ENCODE measurements at places on chromosomes 1 and 21.
A peak's percentile ranks its signal among the peaks of the same experiment; 100 is the strongest.

GRCh38 chr21:43872531-43873197 is 7.6 kb downstream of the AGPAT3 start:
- DNase-seq, result no peak

DNA sequence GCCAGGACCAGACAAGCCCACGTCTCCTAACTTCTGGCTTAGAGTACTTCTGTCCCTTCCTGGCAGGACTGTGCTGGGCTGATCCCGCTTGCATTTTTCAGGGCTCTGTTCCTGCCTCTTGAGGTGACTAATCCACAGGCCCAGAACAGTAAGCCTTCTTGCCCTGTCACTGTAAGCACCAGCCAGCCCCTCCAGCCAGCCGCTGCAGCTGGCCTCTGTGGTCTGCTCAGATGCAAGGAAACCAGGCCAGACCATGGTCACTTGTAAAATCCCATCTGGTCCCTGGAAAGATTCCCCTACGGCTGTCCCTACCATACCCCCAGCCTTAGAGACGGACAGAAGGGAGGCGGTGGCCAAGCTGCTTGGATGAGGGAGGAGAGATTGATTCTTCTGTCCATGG is 74.2 kb downstream of the KIRREL1 start:
- DNase-seq, result no peak

DNA sequence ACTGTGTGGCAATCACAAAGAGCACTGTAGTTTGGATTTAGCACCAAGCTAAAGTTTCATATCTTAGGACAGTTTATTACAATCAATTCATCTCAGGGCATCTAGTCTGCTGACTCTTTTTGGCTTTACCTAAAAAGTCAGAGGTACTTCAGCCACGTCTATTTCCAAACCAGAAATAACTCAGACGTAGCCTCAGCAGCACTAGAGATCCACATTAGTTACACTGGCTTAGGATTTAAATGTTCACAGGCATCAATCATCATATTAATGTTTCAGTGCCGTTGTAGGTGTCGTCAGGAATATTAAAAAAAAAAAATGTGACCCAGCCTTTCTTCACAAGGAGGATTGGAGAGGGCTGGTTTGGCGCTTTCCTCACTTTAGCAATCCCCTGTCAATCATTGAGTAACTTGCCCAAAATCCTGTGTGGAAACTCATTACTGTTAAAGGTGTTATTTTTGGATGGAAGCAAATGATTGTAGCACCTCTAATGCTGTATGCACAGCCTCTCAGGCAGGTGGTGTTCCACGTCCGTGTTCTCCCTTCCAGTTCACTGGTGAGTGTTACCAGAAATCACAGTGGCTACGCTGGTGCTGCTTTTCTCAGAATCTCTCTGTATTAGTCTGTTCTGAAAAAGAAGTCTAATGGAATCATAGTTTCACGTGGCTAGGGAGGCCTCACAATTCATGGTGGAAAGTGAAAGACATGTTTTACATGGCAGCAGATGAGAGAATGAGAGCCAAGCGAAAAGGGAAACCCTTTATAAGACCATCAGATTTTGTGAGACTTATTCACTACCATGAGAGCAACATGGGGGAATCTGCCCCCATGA is 45.4 kb downstream of the NEK7 start:
- no peak for DNase-seq

GRCh38 chr21:46624050-46624449 is 11.4 kb upstream of the PRMT2 start:
- no peak for DNase-seq

- no peak for DNase-seq
Measured at GRCh38 chr21:42006765-42007164, 3.4 kb downstream of the ZBTB21 start.

GRCh38 chr1:238153939-238154338 is 263.2 kb upstream of the ZP4 start:
- no peak for DNase-seq

GRCh38 chr1:154406886-154407197 is 1.7 kb downstream of the IL6R start:
- no peak for DNase-seq

DNA sequence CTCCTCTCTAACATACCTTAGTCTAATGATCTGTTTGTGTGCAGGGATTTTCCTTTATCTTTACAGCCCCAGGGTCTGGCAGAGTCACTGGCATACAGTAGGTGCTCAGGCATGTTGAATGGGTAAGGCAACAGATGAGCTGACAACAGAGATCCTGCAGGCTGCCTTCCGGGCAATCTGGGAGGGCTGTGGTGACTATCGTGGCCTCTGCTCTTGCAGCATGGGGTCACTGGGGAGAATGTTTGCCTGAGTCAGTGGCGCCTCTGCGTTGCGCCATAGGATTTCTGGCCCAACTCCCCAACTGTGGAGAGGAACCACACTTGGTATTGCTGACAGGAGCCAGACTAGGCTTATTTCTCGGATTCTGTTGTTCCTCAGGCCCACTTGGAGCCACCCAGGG is 93.8 kb downstream of the LAMC2 start:
- no peak for DNase-seq

DNA sequence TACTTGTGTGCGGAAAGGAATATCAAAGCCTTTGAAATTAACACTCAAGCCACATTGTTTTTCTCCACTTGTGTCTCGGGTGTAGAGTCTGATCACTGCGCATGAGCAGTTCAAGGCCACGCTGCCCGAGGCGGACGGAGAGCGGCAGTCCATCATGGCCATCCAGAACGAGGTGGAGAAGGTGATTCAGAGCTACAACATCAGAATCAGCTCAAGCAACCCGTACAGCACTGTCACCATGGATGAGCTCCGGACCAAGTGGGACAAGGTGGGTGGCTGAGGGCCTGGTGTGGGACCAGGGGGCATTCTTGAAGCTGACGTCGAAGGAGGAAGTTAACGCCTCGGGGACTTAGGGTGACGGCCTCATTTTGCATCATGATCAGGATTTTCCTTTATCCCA is 43.7 kb upstream of the MTR start:
- no peak for DNase-seq

DNA sequence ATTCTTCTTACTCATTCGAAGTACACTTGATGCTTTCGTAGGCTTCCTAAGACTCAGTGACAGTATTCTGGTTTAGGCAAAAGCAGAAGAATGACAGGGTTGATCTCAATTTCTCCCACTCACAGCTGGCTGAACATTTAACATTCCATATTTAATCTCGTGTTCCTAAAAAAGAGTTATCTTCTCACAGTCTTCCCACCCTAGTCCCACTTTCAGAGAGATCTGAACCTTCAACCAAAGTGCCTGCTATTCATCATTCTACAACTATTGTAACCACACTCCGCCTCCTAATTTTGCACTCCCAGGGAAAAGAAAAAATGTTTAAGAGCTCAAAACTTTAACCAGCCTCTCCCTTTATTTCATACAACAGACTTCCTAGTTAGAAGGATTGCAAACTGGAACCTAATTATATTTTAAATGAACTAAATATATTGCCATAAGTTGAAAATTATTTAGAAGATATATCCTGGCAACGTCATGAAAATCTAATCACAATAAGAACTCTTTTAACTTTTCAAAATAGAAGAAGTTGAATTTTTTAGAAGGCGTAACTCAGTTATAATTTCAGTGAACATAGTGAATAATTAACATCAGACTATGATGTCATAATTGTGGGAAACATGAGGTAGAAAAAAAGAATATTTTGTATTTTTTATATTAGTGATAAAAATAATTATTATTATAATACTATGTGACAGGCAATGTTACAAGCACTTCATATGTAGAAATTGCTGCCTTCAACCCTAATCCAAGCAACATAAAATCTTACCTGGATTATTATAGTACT is 540.9 kb upstream of the ADGRL2 start:
- no peak for DNase-seq

DNA sequence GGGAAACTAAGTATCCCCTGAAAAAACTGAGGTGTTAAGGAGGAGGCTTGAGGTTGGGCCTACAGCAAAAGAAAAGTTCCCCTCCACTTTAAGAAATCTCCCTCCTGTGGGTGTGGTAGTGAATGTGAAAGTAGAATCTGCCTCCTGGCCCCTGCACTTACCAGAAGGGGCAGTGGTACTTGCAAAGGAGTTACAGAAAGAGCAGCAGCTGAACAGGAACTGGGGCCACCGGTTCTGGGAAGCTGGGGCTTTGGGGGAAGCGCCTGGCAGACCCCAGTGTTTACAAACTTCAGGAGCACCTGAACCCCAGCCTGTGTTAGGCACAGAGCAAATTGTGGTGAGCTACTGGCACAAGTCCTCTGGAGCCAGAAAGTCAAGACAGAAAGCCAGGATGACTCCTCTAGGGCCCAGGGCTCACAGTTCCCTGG is 250.2 kb upstream of the FGGY start:
- no peak for DNase-seq

DNA sequence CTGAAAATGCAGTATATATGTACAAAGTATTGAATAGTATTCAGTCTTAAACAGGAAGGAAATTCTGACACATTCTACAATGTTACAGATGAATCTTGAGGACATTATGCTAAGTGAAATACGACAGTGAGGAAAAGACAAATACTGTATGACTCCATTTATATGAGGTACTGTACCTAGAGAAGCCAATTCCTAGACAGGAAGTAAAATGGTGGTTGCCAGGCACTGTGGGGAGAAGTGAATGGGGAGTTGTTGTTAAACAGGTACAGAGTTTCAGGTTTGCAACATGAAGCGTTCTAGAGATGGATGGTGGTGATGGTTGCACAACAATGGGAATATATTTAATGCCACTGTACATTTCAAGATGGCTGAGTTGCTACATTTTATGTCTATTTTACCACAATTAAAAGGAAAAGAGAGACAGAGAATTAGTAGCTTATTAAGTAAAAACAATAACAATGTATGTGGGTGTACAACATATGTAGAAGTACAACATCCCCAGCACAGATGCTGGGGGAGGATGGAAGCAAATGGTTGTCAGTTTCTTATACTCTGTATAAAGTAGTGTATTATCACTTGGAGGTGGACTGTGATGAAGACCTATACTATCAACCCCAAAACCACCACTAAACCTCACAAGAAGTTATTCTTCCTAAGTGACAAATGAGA is 3.9 kb upstream of the RAB4A start:
- no peak for DNase-seq

DNA sequence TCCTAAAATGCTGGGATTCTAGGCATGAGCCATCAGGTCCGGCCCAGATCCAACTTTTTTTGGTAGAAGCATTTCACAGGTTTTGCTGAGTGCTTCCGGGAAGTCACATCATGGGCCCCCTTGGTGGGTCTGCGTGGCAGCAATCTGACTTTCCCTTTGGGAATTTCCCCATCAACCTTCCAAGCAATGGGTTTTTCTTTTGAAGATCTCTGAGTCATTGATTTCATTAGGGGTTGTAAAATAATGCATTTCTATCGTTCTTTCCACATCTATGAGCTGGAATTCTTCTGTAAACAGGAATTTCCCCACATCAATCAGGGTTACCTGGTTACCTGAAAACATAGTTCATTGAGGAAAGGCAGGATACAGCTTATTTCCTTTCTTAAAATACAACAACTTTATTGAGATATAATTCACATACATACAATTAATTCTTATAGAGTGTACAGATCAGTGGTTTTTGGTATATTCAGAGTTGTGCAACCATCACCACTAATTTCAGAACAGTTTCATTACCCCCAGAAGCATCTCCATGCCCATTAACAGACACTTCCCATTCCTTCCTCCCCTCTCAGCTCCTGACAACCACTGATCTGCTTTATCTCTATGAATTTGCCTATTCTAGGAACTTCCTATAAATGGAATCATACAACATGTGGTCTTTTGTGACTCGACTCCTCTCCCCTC is 9.9 kb upstream of the ZBTB17 start:
- DNase-seq, result no peak

- no peak for DNase-seq
Measured at GRCh38 chr21:42300045-42300583, 15.1 kb downstream of the TFF3 start.

- DNase-seq, result no peak
Measured at GRCh38 chr21:38626306-38626705, 128.0 kb upstream of the ERG start.

GRCh38 chr1:203629507-203630082 is 3.0 kb downstream of the ATP2B4 start:
- peak; percentile 62 for DNase-seq

DNA sequence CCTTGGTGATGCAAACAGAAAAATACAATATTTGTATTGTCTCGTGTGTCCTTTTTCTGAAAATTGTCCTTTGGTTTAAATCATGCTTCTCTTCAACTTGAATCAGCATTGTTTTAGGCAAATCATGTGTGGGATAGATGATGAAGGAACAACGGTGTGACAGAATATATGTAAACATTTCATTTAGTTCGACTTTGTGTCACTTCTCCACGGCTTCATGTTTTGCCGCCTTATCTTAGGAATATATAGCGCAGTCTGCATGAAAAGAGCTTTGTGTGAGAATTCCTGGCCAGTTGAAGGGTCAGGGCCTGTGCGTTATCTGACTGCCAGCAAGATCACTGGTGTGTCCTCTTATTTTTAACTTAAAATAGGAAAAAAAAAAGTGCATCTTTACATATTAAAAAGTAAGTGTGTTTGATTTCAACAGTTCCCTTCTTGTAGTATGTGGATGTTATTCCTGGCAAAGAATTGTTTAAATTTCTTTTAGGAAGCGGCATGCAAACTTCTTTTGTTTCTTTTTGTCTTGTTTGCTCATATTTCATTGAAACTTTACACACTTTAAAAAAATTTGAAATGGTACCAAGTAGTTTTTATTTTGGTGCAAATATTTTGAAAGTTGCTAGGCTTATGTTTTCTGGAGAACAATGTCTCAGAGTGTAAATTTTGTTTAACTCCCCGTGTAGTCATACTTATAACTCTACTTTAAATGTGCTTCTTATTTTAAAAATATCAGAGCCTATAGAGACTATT is 465.2 kb downstream of the USP25 start:
- DNase-seq, result peak; percentile 48

DNA sequence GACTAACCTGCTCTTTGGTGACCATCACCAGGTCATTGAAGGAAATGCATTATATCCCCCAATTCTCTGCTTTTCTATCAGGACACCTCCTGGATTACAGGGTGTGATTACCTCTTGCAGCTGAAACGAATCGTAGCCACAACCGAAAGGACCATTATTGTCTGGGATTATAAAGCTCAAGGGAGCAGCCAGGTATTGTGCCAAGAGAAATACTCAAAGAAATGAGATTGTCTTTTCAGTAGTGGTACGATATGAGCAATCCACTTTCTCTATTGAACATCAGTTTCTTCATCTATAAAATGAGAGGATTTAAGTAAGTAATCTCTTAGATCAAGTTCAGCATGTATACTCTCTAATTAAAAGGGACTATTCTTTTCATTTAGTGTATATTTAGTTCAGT is 27.3 kb downstream of the WDR64 start:
- no peak for DNase-seq

DNA sequence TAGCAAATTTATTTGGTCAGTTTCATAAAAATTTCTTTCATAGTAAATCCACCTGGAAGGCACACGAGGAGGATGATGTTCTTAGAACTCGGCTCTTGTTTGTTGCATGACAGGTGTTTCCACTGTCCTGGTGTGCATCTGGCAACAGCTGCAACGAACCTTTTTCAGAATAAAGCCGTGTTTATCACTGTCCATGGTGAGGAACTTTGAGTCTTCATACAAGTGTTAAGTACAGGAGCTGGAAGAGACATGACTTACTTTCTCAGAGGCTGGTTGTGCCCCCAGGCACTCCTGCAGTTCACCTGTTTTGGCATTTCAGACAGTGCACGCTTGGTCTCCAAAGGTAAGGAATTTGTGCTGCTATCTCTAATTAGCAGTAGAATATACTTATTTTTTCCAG is 97.1 kb downstream of the ADAMTS1 start:
- DNase-seq, result no peak

- no peak for DNase-seq
Measured at GRCh38 chr1:117260761-117261423, 50.2 kb upstream of the VTCN1 start.
